ENCODE measurements at places on chromosomes 5 and 9. TPM values are rescaled to one million over a fixed set of nuclear protein-coding genes. Genes with fewer than 3 reads are reported as not detected.

QRFP gene
- polyA plus RNA-seq: not detected

WDR5 gene
- 12.5 TPM for polyA plus RNA-seq

ANKRD55 gene
- polyA plus RNA-seq: 1.5 TPM

PRDM9 gene
- not detected for polyA plus RNA-seq

MARCHF6 gene
- 39.3 TPM for polyA plus RNA-seq

ADAMTS12 gene
- not detected for polyA plus RNA-seq

GLDC gene
- polyA plus RNA-seq: 1.0 TPM

C9orf57 gene
- not detected for polyA plus RNA-seq

RNF20 gene
- polyA plus RNA-seq: 43.6 TPM

CTNND2 gene
- not detected for polyA plus RNA-seq

LCN1 gene
- not detected for polyA plus RNA-seq

AKNA gene
- 25.4 TPM for polyA plus RNA-seq

SLC2A6 gene
- polyA plus RNA-seq: 65.2 TPM

PCDHA1 gene
- not detected for polyA plus RNA-seq

PGM5 gene
- not detected for polyA plus RNA-seq

SERF1A gene
- polyA plus RNA-seq: 2.2 TPM

CHSY3 gene
- not detected for polyA plus RNA-seq
